NCI-H1694 treated with DMSO at 0.1 percent for 48 hours (cell line): ENCODE measurements at places on chromosomes 1 and 21.

DNA sequence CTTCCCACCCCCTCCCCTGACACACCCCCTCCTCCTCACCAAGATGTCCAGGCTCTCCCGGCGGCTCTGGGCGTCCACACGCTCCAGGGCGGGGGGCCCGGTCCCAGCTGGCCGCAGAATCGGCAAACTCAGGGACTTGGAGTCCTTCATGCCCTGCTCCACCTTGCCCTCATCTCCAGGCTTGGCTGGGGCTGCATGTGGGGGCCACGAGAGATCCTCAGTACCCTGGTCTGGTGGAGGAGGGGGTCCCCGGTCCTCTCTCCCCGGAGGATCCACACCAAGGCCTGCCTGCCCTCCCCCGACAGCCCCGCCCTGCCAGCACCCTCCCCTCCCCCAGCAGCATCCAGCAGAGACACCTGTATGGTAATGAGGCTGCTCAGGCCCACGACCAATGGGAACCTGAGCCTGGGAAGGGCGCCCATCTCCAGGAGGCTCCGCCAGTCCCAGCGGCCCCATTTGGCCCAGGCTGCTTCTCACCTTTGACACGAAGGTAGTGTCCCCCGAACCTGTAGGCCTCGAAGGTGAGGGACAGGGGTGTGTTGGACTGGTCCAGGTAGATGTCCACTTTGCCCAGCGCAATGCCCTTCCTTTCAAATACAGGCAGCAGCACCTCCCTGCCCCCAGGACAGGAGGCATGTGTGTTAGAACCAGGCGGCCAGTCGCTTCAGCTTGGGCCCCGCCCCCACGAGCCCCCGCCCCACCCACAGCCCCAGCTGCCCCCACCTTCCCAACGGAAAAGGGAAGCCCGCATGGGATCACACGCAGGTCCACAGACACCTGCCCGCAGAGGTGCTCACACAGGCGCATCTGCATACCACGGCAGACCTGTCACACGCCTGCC, 8.2 kb upstream of the TNFRSF25 start:
- DNase-seq, result no peak

DNA sequence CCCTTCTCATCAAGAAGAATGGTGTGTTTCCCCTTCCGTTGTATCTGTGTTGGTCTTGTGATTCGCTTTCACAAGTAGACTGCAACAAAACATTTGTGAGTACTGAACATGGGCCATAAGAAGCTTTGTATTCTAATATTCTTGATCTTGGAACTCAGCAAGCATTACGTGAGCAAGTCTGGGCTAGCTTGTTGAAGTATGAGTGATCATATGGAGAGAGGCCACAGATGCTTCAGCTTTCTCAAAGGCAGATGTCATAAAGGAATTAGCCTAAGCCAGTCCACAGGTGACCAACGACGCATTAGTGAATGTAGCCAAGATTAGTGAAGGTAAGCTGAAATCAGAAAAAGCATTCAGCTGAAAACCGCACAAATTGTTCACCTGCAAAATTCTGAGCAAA, 609.6 kb upstream of the NEGR1 start:
- no peak for DNase-seq

DNA sequence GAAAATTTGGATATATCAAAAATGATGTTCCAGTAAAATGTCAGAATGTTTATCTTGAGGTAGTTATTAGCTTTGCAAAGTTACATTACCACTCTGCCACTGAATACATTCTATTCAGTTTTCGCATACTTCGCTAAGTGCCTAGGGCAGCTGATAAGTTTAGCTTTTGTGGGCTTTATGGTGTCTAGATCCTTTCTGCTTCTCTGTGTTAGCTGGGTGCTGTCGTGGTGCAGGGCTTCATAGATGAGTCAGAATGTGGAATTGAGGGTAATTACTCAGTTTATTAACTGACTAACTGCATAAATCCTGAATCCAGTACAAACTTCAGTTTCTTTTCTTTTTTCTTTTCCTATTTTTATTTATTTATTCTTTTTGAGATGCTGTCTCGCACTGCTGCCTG, 21.5 kb downstream of the NCAM2 start:
- DNase-seq, result no peak

DNA sequence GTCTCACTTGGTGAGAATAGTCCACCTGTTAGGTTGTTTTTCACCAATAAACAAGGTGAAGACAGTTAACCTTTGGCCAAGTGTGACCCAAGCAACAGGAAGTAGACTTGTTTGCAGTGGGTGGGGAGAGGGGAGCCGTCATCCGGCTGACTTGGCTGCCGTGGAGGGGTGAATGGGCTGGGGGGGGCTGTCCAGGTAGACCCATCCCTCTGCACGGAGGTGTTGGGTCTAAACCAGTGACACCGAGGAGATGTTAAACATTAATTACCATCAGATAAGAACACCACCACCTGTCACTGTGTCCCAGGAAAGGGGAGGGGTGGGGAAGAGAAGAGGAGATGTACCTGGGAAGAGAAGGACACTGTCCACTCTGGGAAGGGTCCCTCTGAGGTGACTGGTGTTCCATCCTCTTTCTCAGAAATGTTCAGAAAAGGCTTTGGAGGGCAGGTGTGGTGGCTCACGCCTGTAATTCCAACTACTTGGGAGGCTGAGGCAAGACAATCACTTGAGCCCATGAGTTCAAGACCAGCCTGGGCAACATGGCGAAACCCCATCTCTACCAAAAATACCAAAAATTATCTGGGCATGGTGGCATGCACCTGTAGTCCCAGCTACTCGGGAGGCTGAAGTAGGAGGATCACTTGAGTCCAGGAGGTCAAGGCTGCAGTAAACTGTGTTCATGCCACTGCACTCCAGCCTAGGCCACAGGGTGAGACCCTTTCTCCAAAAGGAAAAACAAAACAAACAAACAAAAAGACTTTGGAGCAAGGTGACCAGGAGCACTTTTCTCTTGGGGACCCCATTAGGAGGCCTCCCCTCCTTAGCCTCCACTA, 6.7 kb upstream of the MYOM3 start:
- DNase-seq, result no peak

GRCh38 chr21:15688809-15689208, 41.0 kb upstream of the USP25 start:
- no peak for DNase-seq

- no peak for DNase-seq
Observed at GRCh38 chr1:78760858-78761257, 111.2 kb downstream of the IFI44 start.

- DNase-seq, result no peak
Observed at GRCh38 chr1:204001166-204001901, 71.6 kb upstream of the SOX13 start.

DNA sequence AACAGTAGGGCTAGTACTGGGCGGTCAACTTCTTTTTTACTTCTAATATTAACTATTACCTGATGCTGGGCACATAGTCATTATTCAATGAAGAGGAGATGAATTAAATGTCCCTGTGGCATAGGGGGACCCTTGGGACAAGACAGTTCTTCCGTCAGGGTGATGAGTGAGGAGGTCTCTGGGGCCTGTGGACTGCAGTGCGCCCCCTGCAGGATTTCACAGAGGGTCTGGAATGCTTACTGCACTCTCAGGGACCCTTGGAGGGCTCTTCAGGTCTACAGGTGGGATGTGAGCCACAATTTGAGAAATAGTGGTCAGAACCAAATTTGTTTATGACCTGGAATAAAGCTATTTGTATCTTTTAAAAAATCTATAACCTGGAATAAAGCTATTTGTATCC, 149.4 kb downstream of the FAM78B start:
- DNase-seq, result no peak

- DNase-seq, result no peak
Observed at GRCh38 chr1:31467005-31467674, 54.1 kb downstream of the SERINC2 start.
